ENCODE measurements at places on chromosomes 16 and 17. TPM values are rescaled to one million over a fixed set of nuclear protein-coding genes. Genes with fewer than 3 reads are reported as not detected.

MT3 gene
- not detected for total RNA-seq

LRRC37B gene
- total RNA-seq: 8.7 TPM

SPECC1 gene
- 17.7 TPM for total RNA-seq

LHX1 gene
- total RNA-seq: not detected

- DNase-seq: no peak
Measured at GRCh38 chr16:78962457-78962929, 638.0 kb downstream of the MAF start.

All from NCI-H460 (cell line).